Panc1 (cell line): ENCODE measurements at places on chromosomes 5 and 9. TPM values are rescaled to one million over a fixed set of nuclear protein-coding genes. Genes with fewer than 3 reads are reported as not detected.
A peak's percentile ranks its signal among the peaks of the same experiment; 100 is the strongest.

The C5orf24 gene
- 51.7 TPM for total RNA-seq

The HTR4 gene
- total RNA-seq = not detected

The LMBRD2 gene
- 7.1 TPM for total RNA-seq

The SLC46A2 gene
- not detected for total RNA-seq

The NTRK2 gene
- 0.23 TPM for total RNA-seq

DNA sequence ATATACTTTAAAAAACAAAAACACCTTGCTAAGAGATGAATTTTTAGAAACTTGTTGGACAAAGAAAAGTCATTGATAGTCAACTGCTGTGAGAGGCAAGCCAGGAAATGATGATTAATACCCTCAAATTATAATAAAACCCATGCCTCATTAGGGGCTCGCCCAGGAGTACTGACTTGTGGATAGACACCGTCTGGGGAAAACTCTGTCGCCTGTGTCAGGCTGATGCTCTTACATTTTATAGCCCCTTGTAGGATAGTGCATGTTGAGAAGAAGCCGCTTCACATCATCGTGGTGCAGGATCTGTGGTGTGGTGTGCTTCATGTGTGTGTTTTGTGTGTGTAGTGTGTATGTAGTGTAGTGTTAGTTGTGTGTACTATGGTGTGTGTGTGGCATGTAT lies 39.1 kb downstream of the SYK start:
- DNase-seq = no peak
- H3K4me1 ChIP-seq = no peaks in the 10 kb centered on the region
- H3K27ac ChIP-seq = no peak overlapping the region
- H3K27me3 ChIP-seq = no peaks in the 10 kb centered on the region
- no peaks in the 10 kb centered on the region for H3K36me3 ChIP-seq

DNA sequence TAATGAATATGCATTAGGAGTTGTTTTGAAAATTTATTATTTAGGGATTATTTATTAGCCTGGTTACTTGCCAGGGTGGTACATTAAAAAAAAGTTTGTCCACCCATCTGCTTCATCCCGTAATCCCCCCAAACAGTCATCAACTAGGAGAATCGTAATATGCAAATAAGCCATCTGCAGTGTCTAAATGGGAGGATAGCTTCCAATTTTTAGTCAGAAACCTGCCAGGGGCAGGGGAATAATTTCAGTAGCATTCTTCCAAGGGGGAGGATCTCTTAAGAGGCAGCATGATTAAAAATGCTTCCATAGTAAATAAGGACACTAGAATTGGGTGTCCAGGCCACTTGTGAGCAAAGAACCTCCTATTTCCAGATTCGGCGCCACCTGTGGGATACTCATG lies 43.3 kb downstream of the SH3GL2 start:
- no peaks in the 10 kb centered on the region for H3K4me1 ChIP-seq
- no peaks in the 10 kb centered on the region for H3K27me3 ChIP-seq
- no peak overlapping the region for H3K4me3 ChIP-seq

GRCh38 chr9:4258320-4259090 lies 41.4 kb downstream of the GLIS3 start:
- H3K4me1 ChIP-seq = no peaks in the 10 kb centered on the region
- H3K27me3 ChIP-seq = no peaks in the 10 kb centered on the region
- DNase-seq = no peak
- H3K4me3 ChIP-seq = no peak overlapping the region
- H3K27ac ChIP-seq = no peak overlapping the region

DNA sequence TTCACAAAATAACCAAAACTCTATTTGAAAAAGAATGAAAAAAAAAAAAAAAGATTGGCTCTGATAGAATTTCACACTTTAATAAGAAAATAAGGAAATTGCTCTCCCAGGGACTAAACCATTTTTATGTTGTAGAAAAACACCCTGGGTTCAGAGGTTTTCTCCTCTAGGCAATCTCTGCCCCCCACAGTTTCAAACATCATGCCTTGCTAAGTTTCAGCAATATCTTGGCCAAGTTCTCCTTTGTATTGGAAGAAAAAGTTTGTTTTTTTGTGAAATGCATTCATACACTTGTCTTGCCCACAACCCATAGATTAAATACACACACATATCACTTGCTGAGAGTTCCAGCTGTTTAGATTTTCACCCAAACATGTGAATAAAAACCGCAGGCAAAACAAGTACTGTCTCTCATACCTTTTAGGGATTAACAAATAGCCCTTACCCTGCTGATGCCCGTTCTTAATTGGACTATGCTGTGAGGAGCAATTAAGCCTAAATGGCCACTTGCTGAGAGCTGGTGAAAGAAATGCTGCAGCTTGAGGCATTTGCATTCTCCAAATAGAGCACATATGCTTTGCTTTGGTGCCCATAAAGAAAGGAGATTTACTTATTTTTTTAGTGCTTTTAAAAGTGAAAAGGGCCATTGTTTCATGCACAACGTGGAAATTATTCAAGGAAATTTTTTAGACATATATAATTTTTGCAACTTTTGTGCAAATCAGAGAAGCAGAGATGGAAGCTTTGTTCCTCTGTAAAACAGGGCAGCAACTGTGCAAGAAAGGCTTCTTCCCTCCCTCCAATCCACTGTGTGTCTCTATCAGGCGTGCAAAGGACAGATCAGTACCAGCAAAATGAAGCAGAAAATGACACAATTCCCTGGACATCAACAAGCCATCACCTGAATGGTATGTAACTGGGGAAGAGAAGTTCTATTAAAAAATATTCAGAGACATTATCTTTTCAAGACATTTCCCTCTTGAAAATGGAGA lies 262.4 kb upstream of the KIF2A start:
- H3K4me3 ChIP-seq = no peak overlapping the region
- H3K36me3 ChIP-seq = no peaks in the 10 kb centered on the region
- DNase-seq = no peak
- no peaks in the 10 kb centered on the region for H3K4me1 ChIP-seq

DNA sequence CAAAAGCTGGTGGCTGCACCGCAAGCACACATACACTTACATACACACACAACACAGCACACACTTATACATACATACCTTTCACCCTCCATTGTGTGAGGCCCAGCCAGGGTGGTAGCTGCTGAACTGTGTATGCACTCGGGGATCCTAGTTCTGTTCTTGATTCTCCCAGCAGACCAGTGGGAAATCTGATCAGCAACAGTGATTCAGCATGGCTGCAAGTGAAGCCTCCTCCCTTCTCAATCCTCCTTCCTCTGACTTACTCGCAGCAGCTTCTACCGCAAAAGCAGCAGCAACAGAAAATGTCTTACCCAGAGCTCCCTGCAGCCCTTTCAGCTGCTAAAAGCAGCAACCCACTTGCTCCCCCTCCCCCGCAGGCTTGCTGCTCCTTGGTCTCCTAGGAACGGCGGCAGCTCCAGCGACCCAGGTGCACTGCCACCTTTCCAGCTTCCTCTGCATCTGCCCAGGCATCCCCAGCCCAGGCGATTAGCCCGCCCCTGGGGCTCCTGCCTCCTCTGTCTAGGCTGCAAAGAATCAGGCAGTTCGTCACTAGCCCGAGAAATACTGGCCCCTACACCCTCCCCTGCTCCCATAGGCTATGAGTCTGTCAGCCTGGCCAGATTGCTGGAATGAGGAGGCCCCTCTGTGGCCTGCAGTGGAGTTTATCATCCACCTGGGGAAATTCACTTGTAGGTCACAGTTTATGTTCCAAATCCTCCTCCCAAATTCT lies at the start of gene KLHL3:
KLHL3 (minus strand) TSS at position 535 of the 730 bp plus-strand sequence; CDS start at position 92, 443 bp downstream.
- peak within 1 kb of the TSS; percentile 35 for H3K4me3 ChIP-seq
- no peak for DNase-seq
- no peaks in the 10 kb centered on the region; the same call in 1 of the 2 replicates for H3K4me1 ChIP-seq
